ENCODE measurements at places on chromosomes 2 and 18.

- DNase-seq, result no peak
These were observed 549.5 kb upstream of the ID2 start for GRCh38 chr2:8132351-8132831.

DNA sequence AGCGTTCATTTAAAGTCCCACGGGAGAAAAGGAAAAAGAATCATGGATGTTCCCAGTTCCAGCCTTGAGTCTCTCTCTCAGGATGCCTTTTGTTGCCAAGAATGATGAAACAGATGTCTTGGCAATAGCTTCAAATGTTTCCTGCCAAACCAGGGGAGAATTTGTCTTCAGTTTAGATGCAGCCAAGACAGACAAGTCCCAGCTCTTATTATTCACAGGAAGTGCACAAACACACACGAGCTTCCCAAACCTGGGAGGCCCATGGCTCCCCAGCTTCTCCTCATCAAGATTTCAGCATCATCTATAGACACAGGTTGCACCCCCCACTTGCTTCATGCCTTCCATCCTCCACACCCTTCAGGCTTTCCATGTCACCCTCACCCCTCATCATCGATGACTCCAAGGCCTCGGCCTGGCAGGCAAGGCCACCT lies 45.9 kb downstream of the HS1BP3 start:
- DNase-seq, result no peak

DNA sequence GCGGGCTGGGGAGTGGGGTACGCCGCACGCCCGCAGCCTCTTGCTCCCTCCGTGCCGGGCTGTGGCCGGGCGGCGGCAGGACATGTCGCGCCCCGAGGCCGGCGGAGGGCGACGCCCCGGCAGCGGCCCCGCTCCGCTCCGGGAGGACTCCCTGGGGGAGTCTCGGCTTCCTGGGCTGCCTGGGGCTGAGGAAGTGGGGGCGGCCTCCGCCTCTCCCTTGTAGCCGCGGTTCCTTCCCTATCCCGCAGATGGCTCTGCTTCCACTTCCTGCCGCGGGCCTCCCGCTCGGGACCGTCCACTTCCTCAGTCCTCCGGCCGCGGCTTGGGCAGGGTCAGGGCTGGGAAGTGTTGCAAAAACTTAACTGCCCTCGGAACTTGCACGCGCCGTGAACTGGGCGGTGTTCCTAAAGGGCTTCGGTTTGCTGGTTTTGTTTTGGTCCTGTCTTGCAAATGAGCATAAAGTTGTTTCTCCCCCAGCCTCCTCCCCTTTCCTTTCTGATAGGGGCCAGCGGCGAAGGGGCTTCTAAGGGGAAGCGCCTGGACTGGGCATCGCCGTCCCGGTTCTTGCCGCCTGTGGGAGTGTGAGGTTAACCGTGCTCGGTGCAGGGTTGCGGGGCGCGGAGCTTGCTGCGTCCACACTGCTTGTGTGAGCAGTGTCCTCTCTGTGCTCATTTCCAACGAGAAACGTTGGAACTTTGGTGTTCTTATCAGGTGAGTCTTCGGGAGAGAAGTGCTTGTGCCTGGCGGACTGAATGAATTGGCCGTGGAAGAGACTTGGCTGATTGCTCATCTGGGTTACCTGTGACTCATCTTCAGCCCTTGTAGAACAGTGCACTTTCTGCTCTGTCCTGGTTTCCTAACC lies 600 bp downstream of the RALB start:
- peak; percentile 45 for DNase-seq

DNA sequence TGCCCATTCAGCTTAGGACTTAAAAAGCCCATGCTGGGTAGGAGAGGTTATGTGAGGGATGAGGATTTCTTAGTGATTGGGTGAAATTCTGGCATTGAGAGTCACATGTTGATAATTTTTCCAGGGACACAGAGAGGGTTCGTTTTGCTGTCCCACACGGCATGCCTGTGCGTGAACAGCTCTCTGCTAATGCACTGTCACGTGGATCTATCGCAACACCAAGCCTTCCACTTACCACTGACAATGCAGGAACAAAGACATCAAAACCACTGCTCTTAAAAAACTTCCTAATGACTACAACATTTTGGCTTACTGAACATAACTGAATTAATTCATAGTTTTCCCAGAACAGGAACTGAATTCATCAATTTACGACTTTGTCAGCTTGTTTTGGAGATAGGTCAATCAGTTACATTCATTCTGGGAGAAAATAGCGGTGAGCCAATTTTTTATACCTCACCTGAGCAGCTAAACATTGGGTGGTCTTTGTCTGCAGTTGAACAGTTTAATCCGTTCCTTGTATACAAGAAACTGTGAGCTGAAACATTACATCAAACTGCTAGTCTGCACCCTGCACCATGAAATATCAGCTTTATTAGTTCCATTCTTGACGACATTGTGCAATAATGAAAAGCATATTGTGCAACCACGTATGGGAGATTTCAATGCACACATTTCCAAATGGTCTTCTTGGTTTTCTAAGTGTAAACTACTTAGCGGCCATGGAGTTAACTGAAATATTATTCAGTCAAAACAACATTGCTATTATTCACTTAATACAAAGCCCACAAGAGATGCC lies 127.1 kb downstream of the LPIN1 start:
- DNase-seq, result no peak

- no peak for DNase-seq
These were observed 11.3 kb upstream of the AGXT start for GRCh38 chr2:240857039-240858008.

DNA sequence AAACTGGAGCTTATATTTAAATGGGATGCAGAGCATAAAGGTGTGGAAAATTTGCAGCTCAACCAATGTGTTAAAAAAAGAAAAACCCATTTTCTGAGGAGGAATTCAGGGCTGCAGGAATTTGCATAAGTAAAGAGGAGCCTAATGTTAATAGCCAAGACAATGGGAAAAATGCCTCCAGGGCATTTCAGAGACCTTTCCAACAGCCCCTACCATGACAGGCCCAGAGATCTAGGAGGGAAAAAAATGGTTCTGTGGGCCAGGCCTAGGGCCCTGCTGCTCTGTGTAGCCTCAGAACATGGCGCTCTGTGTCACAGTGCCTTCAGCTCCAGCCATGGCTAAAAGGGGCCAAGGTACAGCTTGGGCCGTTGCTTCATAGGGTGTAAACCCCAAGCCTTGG lies 719.7 kb upstream of the ACVR2A start:
- DNase-seq, result no peak

- no peak for DNase-seq
These were observed 3.9 kb upstream of the SOS1 start for GRCh38 chr2:39124746-39125057.
